Stimulated activated naive CD4-positive, alpha-beta T cell treated with Interleukin-2 at 50 U/mL for 16 hours (primary cell): ENCODE measurements at places on chromosomes 7 and 10.

DNA sequence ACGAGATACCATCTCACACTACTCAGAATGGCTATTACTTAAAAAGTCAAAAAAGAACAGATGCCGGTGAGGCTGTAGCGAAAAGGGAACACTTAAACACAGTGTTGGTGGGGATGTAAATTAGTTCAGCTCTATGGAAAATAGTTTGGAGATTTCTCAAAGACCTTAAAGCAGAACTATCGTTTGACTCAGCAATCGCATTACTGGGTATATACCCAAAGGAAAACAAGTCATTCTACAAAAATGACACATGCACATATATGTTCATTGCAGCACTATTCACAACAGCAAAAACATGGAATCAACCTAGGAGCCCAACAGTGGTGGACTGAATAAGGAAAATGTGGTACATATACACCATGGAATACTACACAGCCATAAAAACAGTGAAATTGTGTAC is 56.9 kb downstream of the SAMD9 start:
- no peak for DNase-seq

DNA sequence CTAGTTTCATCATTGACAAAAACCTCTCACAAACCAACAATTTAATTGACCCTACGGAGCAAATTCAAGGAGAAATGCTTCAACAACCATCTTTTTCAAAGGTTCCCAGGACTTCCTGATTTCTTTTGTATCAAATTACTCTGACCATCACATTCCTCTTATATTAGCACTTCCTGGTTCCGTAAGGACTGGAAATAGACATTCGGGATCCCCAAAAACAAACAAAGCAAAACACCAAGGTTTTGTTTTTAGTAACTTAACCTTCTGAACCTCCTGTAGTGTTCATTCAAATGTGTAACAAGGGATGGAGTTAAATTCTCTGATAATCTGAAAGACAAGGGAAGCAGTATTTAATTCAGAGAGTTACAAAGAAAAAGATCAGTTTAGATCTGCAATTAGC is 387.6 kb upstream of the NRP1 start:
- no peak for DNase-seq

DNA sequence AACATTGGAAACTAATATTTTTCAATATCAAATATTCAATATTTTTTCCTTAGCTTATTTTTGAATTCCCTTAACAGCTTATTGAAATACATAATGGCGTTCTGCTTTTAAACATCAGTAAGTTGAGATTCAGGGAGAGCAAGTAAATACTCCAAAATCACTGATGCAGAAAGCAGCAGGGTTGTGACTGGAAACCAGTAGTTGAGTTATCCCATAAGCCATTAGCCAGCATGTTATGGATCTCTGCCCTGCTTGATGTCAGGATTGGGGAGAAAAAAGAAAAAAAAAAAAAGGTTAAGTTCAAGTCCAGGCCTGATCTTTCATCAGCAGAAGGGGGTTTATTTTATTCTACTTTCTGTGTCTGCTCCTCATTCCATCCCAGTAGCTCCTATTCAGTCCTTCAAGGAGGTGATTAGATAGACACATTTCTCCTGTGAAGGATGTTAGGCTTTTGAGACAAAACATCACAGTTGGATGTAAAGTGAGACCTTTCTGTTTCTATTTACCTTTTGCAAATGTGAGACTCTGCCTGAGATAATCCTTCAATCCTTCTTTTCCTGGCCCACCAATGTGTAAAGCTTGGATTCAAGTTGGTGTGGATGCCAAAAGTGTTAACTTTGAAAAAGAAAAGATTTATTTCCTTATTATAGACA is 110.9 kb upstream of the HDAC9 start:
- no peak for DNase-seq

DNA sequence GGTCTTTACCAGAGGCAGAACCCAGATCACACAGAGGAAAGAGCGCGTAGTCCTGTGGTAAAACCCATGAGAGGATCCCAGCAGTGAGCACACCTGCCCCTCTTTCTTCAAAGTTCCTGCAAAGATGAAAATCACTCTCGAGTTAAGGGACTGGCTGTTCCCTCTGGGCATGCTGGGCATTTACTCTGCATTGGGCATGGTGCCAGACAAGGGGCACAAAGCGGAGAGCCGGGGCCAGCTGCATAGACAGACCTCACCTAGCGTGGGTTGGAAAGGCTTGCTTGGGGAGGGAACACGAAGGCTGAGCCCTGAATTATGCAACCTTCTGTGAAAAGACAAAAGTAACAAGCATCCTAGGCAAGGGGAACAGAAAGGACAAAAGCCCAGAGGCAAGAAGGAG is 120.0 kb upstream of the TCERG1L start:
- DNase-seq, result no peak

GRCh38 chr10:29838539-29838938 is 203.8 kb upstream of the SVIL start:
- DNase-seq, result no peak

- no peak for DNase-seq
Measured at GRCh38 chr10:94571528-94571927, 25.9 kb downstream of the HELLS start.

DNA sequence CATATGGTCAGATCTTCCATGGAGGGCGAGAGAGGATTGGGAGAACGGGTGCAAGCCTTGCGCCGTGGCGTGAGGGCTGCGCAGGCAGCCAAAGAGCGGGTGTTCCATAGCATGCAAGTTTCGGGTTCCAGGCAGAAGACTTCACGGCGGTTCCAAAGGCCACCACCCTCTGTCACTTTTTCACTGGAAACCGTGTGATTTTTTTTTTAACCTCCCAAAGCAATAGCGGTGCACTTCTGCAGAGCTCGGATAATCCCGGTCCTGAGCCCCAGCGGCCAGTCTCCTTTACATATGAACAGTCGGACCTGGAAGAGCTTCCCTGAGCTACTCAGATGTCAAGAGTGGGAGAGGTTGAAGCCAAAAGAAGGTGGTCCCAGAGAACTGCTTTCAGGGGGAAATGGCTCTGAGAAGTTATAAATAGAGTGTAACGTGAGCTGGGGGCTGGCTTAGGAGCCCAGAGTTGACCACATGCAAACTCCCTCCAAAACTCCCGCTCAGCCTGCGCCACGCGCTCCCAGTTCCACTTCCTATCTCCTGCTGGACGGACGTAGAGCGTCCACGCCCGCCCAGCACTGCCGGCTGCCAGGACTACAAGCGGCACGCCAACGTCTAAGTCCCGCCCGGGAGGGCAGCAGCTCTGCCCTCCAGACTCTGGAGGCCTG is at the start of gene MEOX2:
Gene MEOX2, minus strand, starts transcription at position 389 of the 662 bp plus-strand sequence. Its CDS starts 281 bp downstream, at position 108.
- no peak for DNase-seq

DNA sequence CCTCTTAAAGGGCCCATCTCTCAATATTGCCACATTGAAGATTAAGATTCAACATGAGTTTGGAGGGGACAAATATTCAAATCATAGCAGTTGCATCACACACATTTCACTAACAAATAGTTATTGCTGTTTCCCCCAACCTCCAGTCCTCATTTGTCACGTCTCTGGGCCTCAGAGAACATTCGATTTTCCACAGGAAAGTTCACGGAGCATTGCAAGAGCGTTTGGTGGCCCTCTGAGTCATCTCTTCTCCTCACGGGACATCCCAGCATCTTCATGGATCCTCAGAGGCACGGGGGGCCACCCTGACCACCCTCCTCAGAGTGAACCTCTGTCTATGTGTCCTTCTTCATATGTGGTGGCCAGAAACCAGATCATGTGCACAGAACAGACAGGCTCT is 50.3 kb upstream of the CHST15 start:
- no peak for DNase-seq

DNA sequence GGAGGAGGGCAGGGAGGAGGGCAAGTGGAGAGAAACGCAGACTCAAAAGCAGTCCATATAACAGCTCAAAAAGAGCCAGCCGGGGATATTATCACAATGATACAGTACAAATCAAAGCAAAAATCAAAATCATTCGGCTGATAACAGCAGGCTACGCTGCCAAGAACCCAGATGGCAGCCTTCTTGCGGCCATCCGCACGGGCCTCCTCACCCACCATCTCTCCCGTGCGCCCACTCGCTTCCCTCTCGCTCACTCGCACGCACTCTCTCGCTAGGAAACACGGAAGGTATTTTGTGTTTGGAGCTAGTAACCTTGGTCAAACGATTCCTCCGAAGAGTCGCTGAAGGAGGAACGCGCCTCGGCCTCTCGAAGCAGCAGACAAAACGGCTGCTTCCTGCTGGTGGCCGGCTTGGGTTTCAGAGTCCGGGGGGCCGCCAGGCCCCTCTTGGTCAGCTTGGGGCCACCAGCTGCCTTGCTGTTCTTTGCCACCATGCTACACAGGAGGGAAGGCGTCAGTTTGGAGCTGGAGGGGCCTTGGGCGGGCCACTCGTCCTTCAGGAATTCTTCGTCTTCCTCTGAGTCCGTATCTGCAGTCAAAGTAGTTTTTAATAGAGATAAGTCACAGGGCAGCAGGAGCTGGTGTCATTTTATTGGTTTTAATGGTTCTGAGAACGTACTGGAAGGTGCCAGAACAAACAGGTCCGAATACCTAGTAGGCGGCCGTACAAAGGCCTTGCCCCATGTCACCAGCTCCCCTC is 68.9 kb downstream of the SLC29A4 start:
- DNase-seq, result no peak
